ENCODE measurements at places on chromosomes 7 and 10. TPM values are rescaled to one million over a fixed set of nuclear protein-coding genes. Genes with fewer than 3 reads are reported as not detected.
A peak's percentile ranks its signal among the peaks of the same experiment; 100 is the strongest.

Gene LIPM
- total RNA-seq: not detected

Gene AKR1C8
- not detected for total RNA-seq

Gene SUFU
- 4.0 TPM for total RNA-seq

Gene LOXL4
- 0.46 TPM for total RNA-seq

Gene SPDYE11
- total RNA-seq: not detected

Gene SPDYE6
- total RNA-seq: not detected

Gene PTPRZ1
- not detected for total RNA-seq

Gene ADAM22
- total RNA-seq: 0.19 TPM

Gene CFAP69
- 1.6 TPM for total RNA-seq

Gene C7orf57
- total RNA-seq: 0.29 TPM

Gene FAM24B
- total RNA-seq: 48.2 TPM

GRCh38 chr7:126065766-126066165 lies 1136.1 kb upstream of the POT1 start:
- DNase-seq: no peak

GRCh38 chr7:137096607-137097006 lies 228.2 kb downstream of the CHRM2 start:
- peak; percentile 69 for DNase-seq

GRCh38 chr10:34187201-34187600 lies 627.9 kb downstream of the PARD3 start:
- DNase-seq: peak; percentile 89

DNA sequence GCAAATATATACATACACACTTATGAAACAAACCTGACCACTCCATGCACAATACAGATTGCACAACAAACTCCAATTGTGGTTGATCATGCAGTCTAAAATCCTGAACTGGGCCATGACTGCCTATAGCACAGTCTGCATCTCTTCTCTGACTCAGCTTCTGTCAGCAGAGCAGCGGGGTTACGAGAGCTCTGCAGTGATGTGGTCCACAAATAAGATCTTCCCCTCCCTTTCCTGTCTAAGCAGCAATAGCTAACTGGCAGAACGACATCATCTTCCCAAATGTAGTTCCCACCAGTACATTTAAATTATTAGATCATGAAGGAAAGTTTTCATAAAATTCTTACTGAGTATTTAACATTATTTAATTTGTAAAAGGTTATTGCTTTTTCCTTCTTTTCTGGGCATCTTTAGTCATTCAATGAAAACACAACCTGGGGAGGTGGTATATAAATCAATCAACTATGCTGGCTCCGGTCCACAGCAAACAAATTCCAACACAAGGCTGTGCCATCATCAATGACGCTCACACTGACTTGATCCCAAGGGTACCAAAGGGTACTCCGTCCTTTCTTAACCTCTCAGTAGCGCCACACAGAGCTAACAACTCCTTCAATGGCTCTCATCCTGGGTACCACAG lies 17.1 kb downstream of the ARHGAP21 start:
- peak; percentile 87 for DNase-seq

GRCh38 chr7:48040944-48041652 lies 5.8 kb downstream of the C7orf57 start:
- DNase-seq: peak; percentile 33

GRCh38 chr7:113873554-113874151 lies 45.2 kb downstream of the PPP1R3A start:
- peak; percentile 14 for DNase-seq

GRCh38 chr10:19929506-19930140 lies 113.4 kb downstream of the PLXDC2 start:
- peak; percentile 75 for DNase-seq

DNA sequence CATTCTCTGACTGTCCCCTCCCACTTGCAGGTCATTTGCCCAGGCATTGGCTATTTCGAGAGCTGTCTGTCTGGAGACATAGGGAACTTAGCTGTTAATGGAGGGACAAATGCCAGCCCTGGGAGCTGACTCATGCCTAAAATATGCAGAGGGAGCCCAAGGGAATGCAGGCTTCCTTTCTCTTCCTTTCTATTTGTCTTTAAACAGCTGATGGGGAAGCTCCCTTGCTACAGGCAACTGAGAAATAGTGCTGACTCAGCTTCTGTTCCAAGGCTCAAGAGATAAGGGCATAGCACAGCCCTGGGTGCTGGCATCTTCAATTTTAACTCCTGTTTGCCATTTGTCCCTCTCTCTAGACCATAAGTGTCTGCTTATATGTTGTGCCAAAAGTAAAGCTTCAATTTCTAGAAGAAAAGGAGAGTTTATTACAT lies 82.7 kb upstream of the C1GALT1 start:
- DNase-seq: peak; percentile 100

DNA sequence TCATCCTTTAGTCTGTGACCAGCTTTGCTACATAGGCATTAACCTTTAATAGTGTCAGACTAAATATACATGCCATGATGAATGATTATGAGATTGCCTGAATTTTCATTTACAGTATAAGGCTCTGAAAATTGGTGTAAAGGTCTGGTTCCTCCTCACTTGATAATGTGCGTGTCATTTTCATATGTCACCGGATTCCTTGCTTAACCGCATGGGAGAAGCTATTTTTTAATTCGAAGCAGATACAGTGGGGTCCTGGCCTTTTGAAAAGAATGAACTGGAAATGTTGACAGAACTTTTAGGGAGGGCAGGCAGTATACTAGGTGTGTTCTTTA lies 192.4 kb upstream of the SH2B2 start:
- DNase-seq: no peak

DNA sequence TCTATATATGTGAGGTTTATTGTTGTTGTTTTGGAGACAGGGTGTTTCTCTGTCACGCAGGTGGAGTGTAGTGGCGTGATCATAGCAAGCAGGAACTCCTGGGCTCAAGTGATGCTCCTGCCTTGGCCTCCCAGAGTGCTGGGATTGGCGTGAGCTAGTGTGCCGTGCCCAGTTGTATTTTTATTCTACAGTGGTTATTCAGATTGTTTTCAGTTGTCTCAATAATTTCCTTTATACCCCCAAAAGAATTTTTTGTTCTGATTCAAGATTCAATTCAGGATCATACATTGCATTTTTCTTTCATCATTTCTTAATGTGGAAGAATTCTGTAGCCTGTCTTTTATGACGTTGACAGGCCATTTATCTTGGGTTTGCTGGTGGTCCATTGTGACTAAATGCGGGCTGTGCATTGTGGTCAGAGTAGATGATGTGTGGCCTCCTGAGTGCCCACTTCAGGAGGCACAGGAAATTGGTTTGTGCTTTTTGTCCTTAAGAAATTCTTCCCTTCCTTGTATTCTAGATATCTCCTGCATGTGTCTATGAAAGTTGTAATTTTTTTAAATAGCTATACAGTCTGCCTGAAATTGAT lies 22.9 kb downstream of the RBM33 start:
- DNase-seq: no peak

DNA sequence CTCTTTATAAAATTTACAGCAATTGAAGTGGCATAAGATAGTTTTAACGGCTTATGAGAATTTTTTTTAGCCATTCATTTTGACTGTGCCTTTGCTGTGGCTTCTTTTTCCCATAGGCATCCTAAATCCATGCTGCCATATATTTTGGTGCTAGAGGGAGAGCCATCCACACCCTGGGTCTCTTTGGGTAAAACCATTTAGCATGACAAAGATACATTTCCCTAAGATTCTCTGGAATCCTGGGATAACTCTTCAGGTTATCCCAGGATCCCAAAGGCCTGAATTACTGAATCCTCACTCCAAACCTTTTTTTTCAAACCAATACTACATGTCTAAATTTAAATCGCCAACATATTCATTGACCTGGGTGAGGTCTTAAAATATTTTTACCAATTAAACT lies 28.9 kb downstream of the DNAJC12 start:
- no peak for DNase-seq

DNA sequence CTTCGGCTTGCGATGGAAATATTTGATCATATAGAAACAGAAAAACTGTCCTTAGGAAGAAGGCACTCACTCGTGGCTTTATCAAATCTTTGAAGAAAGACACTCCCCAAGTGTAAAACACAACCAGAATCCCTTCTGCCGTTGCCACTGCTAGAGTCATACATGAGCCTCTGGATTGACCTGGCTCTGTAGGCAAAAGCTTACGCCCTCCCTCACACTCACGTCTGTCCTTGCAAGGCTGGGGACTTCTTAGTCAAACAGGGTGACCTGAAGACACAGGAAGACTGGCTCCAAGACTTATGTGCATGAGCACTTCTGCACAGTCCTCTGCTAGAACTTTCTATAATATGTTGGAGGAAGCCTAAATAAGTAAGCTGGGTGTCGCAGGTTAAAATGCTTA lies 135.4 kb upstream of the MDFIC start:
- DNase-seq: no peak

GRCh38 chr7:131015657-131015958 lies 281.6 kb upstream of the KLF14 start:
- peak; percentile 70 for DNase-seq

DNA sequence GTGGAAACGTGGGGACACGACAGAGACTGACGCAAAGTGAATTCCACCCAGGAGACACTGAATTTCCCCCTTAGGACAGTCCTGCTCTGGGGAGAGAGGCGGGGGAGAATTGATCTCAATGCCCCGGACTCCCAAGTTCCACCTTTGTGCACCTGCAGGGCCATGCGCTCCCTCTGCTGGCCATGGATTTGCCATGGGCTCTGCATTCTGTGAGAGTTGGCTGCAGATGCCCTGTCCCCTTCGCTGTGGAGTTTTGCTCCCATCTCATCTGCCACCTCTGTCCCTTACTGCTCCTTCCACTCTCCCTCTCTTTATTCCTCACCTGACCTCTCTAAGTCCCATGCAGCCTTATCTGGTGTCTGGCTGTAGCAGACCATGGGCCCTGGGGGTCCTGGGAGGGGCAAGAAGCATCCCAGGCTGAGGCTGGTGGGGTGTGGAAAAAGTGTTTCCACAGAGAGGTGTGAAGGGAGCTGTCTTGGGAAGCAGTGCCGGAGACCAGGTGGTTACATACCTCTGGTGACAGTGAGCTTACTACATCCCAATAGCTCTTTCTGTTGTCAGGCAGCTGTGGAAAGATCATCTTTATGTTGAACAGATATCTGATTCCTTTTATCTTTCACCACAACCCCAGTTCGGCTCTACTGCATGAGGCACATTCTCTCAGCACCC lies 14.3 kb downstream of the GHRHR start:
- DNase-seq: no peak

GRCh38 chr7:34096198-34096651 lies 190.9 kb downstream of the BMPER start:
- peak; percentile 95 for DNase-seq

DNA sequence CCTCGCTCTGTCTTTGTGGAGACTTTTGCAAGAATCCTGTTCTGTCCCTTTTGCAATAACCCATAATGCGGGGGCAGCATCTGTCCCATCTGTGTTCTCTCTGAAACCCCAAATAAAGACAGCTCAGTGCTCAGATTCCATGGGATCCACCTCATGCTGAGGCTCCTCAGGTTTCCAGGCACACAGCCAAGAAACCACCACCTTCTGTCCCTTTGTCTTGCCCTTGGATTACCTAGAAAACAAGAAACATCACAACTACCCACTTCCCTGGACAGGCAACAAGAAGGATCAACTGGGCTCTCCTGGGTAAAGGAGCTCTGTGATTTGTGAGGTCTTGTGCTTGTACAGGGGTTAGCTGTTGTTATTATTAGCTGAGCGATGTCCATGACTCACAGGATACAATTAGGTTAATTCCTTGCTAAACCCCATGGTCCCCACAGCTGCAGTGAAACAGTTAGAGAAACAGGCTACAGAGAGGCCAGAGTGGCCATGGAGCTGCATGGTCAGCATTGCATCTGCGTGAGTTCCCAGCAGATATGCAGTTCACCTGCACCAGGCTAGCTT lies 50.2 kb downstream of the CXCL12 start:
- peak; percentile 85 for DNase-seq

DNA sequence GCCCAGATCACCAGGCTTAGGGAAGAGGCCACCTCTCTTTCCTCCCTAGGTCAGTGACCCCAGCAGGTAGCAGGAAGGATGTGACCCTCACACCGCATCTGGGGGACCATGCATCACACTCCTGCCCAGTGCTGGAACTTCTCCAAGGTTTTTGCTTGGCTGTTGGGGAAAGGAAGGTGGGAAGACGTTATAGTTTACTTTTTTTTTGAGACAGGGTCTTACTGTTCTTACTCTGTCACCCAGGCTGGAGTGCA lies 8.6 kb downstream of the ZCCHC24 start:
- DNase-seq: no peak

DNA sequence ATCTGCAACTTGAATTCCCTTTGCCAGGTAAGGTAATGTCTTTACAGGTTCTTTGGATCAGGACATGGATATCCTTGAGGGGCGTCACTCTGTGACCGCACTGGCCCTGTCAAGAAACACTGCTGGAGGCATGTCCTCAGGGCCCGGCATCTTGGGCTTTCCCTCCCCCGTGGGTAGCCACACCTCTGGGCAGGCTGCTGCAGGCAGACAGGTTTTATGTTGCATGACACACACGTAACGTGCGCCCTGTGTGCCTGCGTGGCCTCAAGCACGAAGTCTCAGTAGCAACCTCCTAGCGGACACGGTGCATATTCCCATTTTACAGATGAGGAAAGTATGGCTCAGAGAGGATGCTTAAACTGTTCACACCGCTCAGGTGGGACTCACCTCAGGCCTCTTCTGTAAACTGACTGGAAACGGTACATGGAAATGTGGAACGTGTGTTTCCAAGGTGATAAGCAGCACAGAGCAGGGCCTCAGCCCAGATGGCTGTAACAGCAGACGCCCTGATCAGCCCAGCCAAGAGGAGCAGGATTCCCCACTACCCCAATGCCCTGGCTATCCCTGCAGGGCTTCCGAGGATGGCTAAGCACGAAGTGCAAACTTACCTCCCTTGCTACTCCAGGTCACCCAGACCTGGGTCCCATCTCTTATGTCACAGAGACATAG lies 553.6 kb downstream of the TCERG1L start:
- no peak for DNase-seq

GRCh38 chr7:32116436-32116835 lies 46.2 kb upstream of the PDE1C start:
- no peak for DNase-seq

DNA sequence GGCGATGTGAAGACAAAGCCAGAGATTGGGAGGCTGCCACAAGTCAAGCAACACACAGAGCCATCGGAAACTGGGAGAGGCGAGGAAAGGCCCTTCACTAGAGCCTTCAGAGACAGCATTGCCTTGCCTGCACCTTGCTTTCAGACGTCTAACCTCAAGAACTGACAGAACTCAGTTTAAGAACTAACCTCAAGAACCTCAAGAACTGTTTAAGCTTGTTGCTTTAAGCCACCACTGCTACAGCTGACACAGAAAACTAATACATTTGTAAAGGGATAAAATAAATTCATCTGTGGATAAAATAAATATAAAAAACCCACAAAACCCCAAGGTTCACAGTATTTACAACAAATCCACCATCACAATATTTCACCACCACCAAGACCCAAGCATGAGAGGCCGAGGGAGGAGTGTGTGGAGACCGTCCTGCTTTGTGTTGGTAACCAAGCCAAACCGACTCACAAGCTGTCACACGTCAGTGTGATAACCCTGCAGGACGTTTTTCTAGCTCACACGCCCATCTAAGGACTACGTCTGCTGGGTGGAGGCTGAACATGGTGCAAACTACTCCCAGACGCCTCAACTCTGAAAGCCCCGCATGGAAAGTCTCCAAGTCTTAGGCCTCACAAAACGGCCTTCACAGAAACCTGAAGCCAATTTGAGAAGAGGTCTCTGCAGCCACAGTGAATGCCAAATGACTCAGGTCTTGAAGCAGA lies 116.8 kb downstream of the ABLIM1 start:
- peak; percentile 67 for DNase-seq
